ENCODE measurements at places on chromosomes 3 and 15. TPM values are rescaled to one million over a fixed set of nuclear protein-coding genes. Genes with fewer than 3 reads are reported as not detected.

The CSPG5 gene
- 115 TPM for total RNA-seq

- no peak for DNase-seq
Measured at GRCh38 chr3:190155752-190156151, 35.1 kb upstream of the P3H2 start.

DNA sequence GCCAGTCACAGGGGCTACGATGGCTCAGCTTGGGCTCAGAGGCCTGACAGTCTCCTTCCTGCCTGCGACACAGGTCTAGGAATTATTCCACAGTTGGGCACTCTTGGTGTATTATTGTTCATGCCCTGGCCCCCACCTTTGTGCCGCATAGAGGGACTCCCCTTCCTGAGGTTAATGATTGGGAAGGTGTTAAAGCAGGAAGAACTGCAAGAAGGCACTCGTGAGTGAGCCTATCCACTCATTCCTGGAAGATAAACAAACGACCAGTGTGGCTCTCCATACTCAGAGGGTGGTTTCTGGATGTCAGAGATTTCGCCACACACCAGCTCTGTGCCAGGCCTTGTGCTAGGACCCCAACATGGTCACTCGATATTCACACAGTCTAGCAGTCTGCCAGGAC, 12.3 kb downstream of the LIPC start:
- DNase-seq: no peak

DNA sequence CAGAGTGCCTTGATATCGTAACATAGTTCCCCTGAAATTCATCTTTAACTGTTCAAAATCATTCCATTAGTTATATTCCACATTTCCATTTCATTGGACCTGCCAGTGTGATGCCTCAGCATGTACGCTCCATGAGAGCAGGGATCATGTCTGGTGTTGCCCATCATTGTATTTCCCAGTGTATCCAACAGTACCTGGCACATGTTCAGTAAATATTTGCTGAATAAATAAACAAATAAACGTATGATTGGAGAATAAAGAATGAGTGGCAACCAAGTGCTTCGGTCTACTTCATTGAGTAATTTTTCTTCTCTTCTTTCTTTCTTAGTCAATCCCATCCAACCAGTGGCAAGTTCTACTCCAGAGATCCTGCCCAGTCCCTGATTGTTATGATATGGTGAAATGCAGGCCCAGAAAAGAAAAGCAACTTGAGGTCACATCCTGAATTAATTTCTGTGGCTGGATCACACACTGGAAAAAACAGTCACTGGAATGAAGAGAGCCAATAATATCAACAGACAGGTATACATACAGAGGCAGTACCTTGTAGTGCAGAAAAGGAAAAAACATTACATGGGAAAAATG, 101.2 kb downstream of the PLCH1 start:
- no peak for DNase-seq

- no peak for DNase-seq
Measured at GRCh38 chr15:57922776-57923175, 142.7 kb downstream of the ALDH1A2 start.

The RPL35A gene
- 1,311 TPM for total RNA-seq

The PPM1L gene
- total RNA-seq: 63.2 TPM

GRCh38 chr3:10299175-10299574, 6.4 kb upstream of the GHRL start:
- DNase-seq: no peak

DNA sequence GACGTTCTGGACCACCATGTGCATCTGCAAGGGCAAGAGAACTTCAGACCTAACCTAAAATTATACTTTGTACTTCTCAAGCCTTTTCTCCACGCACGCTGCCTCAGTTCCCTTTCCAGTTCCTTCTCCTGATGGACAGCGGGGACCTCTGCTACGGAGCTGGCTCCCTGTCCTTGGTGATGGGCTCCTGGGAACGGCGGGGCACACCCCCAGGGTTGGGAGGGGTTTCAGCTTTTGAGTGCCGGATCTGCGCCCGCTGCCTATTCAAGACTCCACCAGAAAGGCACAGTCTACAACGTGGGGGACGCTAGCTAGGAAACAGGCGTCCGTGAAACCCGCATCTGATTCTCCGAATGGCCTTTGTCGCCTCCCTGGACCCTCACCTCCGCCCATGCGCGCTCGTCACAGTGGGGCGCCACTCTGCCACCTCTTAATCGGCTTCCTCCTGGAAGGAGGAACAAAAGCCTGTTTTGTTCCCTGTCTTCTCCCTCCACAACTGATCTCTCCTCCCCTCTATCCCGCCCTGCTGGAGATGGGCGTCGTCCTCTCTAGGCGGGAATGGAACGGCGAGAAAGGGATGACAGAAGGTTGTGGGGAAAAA, 2.2 kb downstream of the GPR149 start:
- no peak for DNase-seq

The STAB1 gene
- 13.9 TPM for total RNA-seq

GRCh38 chr3:74000725-74001124, 376.0 kb upstream of the PDZRN3 start:
- DNase-seq: no peak

- no peak for DNase-seq
Measured at GRCh38 chr3:46884929-46885328, 7.4 kb downstream of the PTH1R start.

The MNS1 gene
- 1.2 TPM for total RNA-seq

The SLC15A2 gene
- total RNA-seq: 7.7 TPM

The FYTTD1 gene
- 61.1 TPM for total RNA-seq

GRCh38 chr3:40047406-40047805, 238.0 kb downstream of the MYRIP start:
- no peak for DNase-seq

The SST gene
- total RNA-seq: 28.5 TPM

The MLF1 gene
- total RNA-seq: 29.3 TPM

- DNase-seq: no peak
Measured at GRCh38 chr15:100106732-100107131, 235.0 kb downstream of the ADAMTS17 start.

GRCh38 chr15:45666119-45666875, 31.5 kb downstream of the SQOR start:
- DNase-seq: no peak

The MUC13 gene
- not detected for total RNA-seq

GRCh38 chr3:43288366-43288765, 2.0 kb downstream of the SNRK start:
- no peak for DNase-seq

GRCh38 chr3:120678331-120678947, 3.6 kb downstream of the HGD start:
- DNase-seq: peak; percentile 6

The KBTBD8 gene
- 19.2 TPM for total RNA-seq

DNA sequence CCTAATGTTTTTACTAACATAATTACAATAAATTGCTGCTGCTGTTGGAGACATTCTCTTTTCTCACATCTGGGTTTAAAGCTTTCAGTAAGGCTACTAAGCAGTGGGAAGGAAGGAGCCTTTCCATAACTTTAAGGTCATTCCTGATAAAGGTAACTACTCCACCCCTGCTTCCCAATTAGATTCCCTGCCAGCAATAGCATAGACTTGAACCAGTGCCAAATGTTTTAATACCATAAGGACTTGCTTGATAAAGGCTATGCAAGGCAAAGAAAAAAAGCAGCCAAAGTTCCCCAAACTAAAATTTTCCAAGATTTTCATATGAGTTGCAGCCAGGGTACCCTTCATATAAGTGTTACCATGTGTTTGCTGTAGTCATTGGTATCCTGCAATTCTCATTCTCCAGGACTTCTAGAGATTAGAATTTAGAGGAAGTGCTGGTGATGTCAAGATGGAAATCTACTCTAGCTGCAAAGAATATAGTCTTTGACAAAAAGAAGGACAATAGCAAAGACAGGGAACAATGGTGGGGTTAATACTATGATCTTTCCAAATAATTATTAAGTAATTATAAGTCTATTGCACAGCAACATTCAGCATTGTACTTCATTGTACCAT, 106.1 kb downstream of the FILIP1L start:
- DNase-seq: no peak

GRCh38 chr3:48429960-48430707, at the start of gene PLXNB1:
Gene PLXNB1, minus strand, starts transcription at chr3:48430086. Its CDS starts 5,475 bp downstream, at chr3:48424611.
- DNase-seq: no peak

DNA sequence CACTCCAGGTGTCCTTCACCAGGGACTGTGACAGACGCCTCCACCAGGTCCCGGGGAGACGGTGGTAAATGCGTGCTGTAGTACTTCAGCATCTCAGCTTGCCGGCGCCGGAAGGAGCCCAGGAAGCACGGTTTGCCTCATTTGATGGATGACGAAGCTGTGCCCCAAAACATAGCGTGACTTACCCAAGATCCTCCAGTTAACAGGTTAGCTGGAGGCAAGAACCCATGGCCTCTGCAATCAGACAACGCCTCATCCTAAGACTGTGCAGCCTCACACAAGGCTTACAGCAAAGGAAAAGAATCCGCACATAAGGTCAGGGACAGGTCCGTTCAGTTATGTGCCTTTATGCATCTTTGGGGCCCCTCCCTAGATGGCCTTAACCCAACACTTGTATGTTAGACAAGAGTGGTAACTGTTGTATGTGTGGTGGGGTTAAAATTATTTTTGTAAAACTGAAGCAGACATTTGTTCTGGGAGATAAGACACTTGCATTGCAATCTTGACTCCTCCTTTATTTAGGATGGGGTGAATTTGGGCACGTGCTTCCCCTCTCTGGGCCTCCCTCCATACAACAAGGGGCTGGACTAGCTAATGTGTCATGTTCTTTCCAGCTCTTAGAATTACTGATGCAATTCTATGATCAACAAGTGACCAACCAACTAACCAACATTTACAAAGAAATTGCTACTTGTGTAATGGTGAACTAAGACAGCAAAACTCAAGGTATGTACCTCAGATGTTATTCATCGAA, 39.4 kb downstream of the VGLL4 start:
- no peak for DNase-seq

DNA sequence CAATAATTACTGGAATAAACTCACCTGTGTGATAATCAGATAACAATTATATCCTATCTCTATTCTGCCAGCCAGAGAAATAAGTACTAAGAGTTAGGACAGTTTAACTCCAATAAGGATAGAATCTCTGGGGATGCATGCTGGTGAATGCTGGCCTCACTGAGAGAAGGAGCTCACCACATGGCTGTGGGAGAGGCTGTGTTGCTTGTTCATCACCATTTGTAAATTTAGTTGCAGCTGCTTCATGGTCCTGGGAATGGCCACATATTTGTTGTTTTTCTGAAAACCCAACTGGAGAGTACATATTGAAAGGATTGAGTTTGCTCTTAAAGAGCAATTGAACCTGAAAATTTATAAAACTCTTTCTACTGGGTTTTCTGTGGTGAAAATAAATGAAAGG, 207.3 kb downstream of the NECTIN3 start:
- DNase-seq: no peak

DNA sequence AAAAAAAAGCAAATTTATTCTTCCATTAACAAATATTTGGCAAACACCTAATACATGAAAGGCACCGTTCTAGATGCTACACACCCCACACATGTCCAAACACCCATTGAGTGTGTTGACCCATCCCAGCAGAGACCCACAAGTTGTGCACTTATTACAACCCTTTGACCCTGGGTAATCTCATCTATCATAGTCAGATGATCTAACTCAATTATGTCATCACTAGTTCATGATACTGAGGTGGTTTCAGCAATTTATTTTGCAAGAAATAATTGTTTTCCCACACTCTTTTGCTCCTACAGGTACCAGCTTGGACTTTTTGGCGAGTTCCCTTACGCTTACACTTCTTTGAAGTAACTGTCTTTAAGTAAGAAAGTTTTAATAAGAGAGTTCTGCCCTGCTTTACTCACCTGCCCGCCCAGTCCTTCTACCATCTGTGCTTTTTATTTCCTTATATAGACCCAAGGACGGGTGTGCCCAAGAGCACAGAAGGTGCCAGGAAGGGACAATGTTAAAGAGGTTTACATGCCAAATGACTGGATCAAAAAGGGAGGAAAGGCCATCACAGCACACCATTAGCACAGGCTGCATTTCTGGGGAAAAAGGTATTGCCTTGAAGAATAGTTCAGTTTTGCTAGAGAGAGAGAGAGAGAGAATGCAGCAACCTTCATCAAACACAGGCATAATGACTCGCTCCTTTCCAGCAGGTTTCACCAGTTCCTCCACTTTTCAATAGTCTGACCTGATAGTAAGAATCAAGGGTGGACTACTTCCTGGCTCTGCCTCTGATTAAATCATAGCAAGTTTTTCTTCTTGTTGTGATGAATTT, 54.5 kb upstream of the ATP11B start:
- no peak for DNase-seq

GRCh38 chr3:151581035-151581434, 120.2 kb upstream of the IGSF10 start:
- no peak for DNase-seq

DNA sequence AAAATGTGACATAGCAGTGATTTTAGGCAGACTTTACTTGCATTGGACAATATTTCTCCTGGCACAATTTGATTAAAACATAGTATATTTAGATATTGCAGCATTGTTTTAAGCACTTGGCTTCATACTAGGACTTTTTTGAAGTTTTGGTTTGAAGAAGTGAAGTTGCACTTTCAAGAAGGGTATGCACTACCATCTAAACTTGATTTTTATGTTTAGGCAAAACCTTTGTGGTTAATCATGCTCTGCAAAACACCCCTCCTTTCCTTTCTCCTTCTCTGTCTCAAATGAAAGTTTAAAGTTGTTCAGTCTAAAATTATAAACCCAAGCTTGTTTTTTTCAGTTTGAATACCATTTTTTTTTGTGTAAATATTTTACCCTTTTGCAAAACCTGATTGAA, 173.8 kb downstream of the TCF12 start:
- no peak for DNase-seq

- DNase-seq: no peak
Measured at GRCh38 chr3:194028434-194029004, 107.4 kb upstream of the HES1 start.

The FGD5 gene
- 2.9 TPM for total RNA-seq

DNA sequence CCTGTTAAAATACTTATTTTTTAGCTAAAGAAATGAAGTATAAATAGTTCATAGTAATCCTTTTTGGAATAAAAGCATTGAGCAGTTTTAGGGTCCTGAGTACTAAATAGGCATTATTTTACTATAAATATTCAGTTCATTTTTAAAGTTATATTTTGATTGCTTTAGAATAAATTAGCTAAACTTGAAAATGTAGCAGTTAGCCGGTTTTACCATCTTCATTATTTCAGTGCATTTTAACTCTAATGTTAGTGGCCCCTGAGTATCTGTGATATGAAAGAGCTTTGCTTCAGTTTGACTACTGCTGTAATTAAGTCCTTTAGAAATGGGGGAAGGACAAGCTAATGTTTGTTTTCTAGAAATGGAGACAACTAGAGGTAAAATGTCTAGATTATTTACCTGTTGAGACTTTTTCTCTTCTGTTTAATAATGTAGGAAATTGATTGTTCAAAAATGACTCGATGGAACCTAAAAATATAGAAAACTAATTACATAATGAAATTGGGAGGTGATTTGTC, 3.6 kb downstream of the SMC4 start:
- DNase-seq: no peak

The ACAN gene
- 0.41 TPM for total RNA-seq
